Chondrocyte (in vitro differentiated cells): ENCODE measurements at places on chromosomes 6 and 20.

GRCh38 chr6:125974214-125974866 is 12.0 kb upstream of the TRMT11 start:
- DNase-seq, result no peak

- no peak for DNase-seq
These were observed 222.5 kb upstream of the LRFN2 start for GRCh38 chr6:40809627-40810026.

- DNase-seq, result no peak
These were observed 424.7 kb downstream of the MMUT start for GRCh38 chr6:49038294-49038822.

DNA sequence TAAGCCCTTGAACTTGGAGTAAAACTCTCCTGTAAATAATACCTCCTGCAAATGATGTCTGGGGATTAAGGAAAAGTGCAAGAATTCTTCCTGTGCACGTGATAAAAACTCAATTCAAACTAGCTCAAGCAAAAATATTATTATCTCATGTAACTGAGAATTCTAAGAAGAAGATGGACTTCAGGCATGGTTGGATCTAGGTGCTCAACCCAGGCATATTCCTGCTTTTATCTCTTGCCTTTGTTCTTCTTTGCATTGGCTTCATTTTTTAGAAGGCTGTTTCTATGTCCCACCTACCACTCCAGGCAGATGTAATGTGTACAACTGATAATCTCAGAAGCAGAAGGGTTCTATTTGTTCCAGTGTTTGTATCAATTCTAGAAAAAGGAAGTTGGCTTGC is 95.8 kb downstream of the DACT2 start:
- no peak for DNase-seq

GRCh38 chr6:64983089-64983488 is 723.9 kb downstream of the EYS start:
- DNase-seq, result no peak

DNA sequence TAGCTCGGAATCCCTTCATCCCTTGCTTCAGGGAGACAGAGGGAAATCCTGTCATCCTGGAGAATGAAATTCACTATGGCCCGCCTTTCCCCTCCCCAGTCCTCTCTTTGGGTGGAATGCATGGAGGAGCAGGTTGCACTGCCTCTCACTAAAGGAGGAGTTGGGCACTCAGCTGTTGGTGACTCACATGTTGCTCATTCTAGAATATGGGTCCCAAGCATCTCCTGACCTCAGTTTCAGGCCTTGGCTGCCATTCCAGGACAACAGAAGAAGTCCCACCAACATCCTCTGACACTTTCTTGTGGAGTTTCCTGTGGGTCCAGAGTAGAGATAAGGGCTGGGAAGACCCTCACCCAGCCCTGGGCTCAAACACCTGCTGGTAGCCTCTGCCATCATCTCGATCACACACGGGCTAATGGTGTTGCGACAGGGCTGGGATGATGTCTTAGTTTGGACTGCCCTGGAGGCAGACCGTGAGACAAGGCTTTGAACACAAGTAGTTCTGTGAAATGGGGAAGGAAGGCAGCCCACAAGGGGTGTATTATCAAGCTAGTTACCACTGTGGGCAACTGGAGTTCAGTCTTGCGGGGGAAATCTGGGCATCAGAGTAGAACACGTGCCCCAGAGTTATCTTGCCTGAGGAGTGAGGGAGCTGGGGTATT is 52.4 kb upstream of the RNF24 start:
- DNase-seq, result no peak

DNA sequence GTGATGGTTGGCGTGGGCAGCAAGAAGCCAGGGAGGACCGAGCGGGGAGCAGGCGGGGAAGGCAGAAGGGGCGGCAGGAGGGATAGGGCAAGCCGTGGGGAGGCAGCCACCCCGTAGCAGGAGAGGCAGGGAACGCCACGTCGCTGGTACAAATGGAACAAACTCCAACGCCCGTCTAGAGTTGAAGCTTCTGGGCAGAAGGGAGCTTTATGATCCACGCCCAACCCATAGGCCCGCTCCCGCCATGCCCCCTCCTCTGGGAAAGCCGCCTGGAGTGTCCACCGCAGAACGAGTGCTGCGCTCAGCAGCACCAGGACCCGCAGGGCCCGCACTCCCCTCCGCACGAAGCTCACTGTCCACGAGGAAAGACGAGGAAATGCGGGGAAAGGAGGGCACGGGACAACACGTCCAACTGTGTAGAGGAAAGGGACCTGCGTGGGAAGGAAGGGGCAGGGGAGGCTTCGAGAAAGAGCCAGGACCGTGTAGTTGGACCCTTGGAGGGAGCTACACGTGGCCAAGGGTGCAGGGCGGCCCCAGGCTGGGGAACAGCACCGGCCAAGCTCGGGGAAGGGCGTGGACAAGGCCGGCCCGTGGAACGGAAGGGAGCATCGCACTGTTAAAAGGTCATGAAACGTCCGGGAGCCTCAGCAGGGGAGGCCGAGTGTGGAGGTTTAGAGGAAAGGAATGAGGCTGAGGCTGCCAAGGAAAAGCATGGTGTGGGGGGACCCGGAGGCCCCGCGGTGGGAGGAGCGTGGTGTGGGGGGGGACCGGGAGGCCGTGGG is 204.0 kb downstream of the DLL1 start:
- DNase-seq, result peak; percentile 84
